HFFc6 (cell line): ENCODE measurements at places on chromosomes 5 and 9.

- no peak for DNase-seq
These were observed 20.8 kb downstream of the MFAP3 start for GRCh38 chr5:154059583-154059982.

DNA sequence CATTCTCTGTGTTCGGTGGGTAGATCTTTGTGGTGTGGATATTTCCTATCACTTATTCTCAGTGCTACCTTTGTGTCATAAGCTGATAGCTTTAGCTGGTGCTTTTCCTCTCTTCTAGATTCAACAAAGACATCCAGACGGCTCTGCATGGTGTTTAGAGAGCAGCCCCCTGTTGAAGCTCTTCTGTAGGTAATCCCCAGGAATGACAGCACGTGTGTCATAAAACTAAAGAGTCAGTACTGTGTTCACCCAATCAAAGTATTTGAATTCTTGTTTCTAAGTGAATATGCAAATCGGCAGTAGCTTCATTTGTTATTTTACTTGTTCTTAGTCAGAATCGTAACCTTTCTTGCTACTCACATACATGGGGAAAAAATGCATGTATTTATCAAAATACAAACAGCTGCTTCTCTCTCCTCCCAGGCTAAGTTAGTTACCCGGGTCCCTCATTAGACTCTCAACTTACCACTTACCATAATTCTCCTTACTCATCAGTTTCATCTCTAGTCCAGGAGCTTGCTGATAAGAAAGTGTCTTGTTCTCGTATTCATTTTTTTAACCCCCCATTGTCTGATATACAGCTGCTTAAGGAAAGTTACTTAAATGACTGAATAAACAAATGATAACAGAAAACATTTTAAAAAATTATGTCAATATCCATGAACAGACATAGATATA, 1696.0 kb upstream of the WWC1 start:
- no peak for DNase-seq

- no peak for DNase-seq
These were observed 20.6 kb upstream of the HAND1 start for GRCh38 chr5:154498591-154498990.

- no peak for DNase-seq
These were observed 10.4 kb downstream of the CDK5RAP2 start for GRCh38 chr9:120569556-120569955.

- no peak for DNase-seq
These were observed 1.2 kb downstream of the LHX6 start for GRCh38 chr9:122227575-122227900.
